ENCODE measurements at places on chromosomes 1 and 21.

- DNase-seq = no peak
Observed at GRCh38 chr1:29355375-29355774, 119.1 kb downstream of the PTPRU start.

DNA sequence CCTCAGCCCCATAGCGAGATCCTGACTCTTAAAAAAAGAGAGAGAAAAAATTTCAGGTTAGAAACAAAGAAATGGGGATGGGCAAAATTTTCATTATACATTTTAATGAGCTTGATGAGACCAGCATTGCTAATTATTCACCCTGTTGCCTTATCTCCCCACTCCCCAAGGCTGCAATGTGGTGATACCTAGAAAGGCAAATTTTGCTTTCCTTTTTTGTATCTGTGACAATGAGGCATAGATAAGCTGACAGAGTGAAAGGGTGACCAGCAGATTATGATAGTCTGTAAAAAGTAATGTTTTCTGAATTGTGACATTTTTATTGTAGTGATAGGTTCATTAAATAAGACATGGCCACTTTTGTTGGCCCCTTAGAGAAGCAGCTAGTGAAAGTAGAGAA is 12.9 kb downstream of the SRRM1 start:
- DNase-seq = no peak

DNA sequence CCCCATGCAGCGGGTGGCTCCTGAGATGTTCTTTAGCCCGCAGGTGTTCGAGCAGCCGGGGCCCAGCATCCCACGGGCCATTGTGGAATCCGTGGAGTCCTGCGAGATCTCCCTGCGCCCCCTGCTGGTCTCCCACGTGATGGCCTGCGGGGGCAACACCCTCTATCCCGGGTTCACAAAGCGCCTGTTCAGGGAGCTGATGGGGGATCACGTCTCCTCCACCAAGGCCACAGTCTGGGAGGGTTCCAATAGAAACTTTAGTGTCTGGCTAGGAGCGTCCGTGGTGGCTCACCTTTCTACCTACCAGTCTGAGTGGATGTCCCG is 71.0 kb downstream of the ACTL8 start:
- DNase-seq = no peak

DNA sequence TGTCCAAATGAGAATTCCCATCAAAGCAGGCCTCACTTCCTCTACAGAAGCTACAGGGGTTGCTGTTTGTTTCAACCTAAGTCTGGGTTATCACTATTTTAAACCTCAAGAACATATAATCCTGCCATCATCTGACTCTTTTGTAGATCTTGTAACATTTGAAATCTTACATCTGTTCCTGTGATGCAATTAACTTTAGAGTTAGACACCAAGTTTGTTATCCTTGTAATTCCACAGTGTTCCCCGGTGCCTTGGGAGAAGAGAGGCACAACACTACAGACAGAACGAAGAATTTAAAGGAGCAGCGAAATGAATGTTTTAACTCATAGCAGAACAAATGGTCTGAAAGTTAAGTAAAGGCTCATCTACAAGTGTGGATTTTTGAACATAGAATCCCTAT is 116.1 kb downstream of the UCHL5 start:
- DNase-seq = no peak

DNA sequence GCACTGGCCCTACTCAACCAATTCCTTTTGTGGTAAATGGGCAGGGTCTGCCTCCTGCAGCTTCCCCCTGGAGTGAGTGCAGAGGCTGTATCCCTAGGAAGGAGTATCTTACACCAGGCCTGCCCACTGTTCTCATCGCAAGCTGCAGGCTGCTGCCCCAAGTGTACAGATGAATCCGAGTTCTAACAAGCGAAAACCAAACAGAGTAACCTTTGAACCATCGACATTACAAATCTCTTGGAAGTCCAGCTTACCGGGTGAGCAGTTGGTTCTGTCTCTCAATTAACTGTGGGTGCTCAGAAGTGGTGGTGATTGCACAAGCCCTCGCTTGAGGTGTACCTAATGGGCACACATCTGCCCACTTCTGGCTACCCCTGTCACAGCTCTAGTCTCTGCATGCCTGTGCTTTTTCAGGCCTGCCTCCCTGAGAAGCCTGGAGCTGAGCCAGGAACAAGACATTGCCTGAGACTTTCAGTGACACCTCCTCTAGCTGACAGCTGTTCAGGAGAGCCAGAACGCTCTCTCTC is 22.7 kb downstream of the INAVA start:
- no peak for DNase-seq

DNA sequence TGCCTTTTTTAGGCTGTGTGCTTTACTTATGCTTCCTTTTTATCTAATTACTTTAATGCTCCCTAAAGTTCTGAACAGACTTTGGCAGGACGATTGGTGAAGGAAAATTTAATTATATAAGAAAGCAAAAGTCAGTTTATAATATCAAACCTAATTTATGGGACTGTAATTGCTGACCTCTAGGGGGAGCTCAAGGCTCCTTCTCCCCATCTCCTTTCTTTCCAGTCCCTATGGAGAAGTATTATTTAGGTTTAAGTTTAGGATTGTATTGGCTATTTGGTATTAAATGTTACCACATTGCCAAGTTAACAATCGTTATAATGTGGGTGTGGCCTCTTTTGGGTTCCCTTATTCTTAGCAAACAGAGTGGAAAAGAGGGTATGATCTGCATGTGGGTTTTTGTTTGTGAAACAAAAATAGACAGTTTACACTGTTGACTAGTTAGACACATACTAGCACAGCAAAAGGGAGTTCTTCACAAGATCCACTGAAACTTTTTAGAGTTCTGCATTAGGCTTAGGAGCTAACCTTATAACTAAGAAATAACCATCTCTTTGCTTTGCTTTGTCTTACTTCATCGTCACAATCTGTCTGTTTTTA is 48.2 kb upstream of the TNFSF4 start:
- no peak for DNase-seq

DNA sequence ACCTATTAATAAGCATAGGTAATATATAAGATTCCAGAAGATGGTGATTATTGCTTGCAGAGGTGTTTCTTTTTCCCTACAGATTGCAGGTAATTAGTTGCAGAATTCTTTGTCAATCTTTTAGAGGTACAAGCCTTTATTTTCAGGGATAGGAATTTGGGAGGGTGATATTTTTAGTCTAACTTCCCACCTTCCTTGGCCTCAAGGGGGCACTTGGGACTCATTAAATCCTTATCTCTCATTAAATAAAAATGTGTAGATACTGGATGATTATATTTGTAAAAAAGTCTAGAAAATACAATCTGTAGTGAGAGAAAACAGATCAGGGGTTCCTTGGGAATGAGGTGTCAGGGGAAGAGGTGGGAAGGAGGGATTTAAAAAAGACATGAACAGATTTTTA is 179.2 kb downstream of the PATJ start:
- DNase-seq = no peak

GRCh38 chr1:51313961-51314777 is 16.2 kb downstream of the TTC39A start:
- DNase-seq = no peak

- no peak for DNase-seq
Observed at GRCh38 chr1:117499071-117499470, 106.8 kb upstream of the TENT5C start.

DNA sequence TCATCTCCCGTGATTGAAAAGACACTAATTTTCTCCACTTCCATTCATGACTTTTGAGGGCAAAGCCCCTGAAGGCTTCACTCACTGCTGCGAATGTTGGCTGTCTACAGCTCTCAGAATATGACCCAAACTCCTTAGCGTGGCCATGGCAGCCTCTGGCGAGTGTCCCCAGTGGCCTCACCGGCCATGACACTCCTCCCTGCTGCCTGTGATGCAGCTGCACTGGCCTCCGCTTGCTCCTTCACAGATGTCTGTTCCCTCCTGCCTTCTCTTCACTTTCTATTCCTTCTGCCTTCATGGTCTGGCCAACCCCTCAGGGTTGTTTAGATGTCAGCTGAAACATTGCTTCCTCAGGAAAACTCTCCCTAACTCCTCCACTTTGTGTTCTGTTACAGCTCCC is 30.8 kb upstream of the PTPRF start:
- DNase-seq = no peak

- DNase-seq = no peak
Observed at GRCh38 chr1:1600861-1601563, 1.1 kb upstream of the FNDC10 start.

- no peak for DNase-seq
Observed at GRCh38 chr1:232512712-232513111, 117.2 kb downstream of the SIPA1L2 start.

GRCh38 chr21:24470852-24471251 is 1136.4 kb downstream of the MRPL39 start:
- no peak for DNase-seq

DNA sequence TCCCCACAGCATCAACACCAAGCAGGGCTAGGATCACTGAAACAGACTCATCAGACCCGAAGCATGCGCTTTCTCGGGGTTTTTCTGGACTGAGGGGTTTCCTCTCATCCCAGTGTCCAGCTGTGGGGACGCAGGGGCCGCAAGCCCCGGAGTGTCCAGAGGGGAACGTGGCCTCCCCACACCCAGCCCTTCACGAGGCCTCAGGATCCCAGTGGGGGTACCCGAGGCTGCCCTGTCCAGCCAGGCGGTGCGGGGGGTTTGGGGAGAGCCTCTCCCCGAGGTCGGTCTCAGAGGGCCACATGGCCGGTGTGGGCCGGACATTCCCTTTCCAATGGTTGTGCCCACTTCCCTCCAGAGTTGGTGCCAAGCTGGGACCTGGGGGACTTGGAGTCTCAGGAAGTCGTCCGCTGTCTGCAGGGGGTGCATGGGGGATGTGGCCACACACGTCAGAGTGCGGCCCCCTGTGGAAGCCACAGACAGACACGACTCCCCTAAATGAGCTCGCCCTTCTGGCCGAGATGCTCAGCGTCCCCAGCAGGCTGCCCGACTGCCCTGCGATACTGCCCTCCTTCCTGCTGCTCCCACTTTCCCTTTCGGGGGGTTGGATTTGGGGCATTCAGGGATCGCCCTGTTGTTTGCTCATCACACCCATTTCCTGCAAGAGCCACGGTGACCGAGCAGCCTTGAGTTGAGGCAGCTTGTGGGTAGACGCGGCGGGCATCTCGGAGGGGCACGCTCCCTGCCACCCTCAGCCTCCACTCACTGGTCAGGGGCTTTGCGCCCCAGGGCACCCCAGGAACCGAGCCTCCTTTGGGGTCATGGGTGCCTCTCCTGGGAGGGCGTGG is 4.1 kb downstream of the COL6A1 start:
- no peak for DNase-seq

DNA sequence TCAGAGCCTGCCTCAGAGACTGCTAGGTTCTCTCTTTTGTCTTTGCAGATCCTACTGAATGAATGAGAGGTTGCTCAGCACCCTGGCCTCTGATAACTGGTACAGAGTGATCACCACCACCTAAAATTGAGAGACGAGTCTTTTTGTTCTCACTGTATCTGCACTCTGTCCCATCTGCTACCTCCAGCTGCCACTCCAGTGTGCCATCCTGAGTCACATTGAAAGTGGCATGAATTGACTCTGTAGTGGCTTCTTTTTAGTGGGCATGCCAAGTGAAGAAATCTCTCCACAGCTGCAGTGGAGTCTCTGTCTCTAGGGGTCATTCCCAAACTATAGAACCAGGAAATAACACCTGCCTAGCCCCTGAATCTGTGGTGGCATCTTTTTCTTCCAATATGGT is 14.7 kb downstream of the CAMK1G start:
- no peak for DNase-seq

- no peak for DNase-seq
Observed at GRCh38 chr1:155079210-155079486, 511 bp downstream of the EFNA3 start.
